Activated T-helper 1 cell treated with Interleukin-2 at 50 U/mL for 16 hours (primary cell): ENCODE measurements at places on chromosomes 11 and 22.

DNA sequence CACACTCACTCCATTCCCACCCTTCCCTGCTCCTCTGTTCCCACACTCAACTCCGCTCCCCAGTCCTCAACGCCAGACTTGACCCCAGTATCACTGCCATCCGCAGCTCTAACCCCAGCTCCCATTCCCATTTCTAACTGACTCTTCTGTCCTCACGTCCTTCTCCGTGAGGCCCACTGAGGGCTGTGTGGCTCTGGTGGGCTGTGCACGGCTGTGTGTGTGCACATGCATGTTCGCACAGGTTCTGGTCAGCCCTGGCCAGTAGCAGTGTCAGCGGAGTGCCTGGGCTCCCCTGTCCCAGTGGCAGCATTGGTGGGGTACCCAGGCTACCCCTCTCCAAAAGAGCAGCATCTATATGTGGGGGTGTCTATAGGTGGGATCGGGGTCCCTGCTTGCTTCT lies 5.0 kb downstream of the CAPN1 start:
- no peak for DNase-seq

DNA sequence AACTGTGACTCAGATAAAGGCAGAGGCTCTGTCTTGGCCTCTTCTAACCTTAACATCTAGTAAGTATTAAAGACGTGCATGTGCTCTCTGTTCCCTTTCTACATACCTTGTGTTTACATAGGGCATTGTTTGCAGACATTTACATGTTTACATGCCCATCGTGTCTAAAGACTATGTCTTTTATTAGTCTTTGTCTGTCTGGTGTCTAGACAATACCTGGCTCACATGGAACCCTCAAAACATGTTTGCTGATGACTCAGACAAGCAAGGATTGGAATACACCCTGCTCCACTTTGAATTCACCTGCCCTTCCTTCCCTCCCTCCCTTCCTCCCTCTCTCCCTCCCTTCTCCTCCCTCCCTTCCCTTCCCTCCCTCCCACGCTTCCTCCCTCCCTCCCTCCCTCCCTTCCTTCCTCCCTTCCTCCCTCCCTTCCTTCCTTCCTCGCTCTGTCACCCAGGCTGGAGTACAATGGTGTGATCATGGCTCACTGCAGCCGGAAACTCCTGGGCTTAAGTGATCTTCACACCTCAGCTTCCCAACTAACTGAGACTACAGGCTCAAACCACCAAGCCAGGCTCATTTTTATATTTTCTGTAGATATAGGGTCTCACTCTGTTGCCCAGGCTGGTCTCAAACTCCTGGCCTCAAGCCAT lies 23.7 kb upstream of the SORL1-AS1 start:
- DNase-seq, result no peak

DNA sequence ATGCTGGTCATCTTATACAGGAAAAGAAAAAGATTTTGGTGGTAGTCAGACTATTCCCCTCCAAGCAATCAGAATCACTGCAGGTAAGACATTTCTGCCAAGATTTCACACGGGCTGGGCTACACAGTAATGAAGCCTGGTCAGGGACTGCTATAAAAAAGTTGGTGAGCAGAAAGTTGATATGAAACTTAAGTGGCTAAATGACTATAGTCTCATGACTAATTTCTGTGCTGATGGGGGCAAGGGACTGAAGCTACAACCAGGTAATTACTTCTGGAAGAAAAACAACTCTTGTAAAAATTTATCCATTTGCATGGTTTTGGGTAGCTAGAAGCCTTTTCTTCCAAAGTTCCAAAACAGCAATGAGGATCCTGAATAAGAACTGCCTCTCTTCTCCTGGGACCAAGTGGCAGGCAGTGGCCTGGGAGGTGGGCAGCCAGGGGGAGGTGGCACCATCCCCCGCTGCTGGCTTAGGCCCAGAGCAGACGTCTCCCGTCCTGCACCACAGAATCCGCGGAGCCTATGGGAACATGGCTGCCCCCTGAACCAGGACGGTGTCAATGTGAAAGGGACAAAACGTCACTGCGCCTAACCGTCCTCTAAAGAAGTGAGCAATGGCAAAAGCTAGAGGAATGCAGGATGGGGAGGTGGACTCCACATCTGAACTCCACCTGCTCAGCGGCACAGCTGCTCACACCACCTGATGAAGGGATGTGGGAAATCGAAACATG lies 122.6 kb upstream of the LMO1 start:
- DNase-seq, result no peak

DNA sequence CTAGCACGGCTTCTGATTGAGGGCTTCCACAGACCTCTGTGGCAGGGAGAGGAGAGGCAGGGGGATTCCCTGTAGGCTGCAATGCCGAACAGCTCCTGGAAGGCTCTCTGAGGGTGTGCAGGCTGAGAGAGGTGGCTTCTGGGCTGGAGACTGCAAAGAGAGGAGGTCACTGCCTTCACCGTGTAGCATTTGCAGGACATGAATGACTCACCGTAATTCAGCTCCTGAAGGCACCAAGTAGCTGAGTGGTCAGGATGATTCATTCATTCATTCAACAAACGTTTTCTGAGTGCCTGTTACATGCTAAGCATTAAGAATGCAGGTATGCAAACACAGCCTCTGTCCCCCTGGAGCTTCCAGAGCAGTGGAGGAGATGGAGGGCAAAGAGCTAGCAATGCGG lies 18.0 kb upstream of the EIF3D start:
- DNase-seq, result no peak

- no peak for DNase-seq
Measured at GRCh38 chr11:2796508-2797113, 89.0 kb downstream of the CDKN1C start.

DNA sequence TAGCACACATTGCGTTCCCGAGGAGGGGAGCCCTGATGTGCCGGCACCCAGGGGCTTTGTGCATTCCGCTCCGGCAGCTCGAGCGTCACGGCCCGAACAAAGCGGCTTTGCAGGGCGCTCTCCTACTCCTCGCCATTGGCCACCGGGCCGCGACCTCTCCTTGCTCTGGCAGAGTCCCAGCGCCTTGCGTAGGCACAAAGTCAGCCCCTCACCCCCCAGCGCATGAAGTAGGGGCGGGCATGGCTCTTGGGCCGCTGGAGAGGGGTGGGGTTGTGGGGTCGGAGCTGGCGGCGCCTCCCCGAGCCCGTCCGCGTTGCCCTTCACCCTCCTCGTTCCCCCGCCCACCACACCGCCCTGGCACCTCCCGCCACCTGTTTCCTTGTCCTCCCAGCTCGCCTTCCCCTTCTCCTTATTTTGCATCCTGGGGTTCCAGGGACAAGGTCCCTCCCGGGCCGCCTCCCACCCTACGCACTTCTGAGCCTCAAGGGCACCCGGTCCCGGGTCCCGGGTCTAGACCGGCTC lies 753 bp upstream of the PPARA start:
- DNase-seq, result peak; percentile 31

DNA sequence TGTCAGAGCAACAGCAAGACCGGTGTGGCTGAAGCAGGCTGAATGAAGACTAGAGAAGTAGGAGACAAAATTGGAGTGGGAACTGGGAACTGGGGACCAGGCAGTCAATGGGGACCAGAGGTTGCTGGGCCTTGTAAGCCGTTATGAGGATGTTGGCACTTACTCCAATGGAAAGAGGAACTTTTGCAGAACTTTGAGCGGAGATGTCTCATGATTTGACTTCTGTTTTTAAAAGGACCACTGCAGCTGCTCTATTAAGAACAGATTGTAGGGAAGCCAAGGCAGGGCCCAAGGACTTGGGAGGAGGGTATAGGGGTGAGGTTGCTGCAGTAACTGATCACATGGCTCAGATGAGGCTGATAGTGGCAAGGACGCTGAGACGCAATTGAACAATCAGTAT lies 34.2 kb downstream of the IL18 start:
- DNase-seq, result no peak

DNA sequence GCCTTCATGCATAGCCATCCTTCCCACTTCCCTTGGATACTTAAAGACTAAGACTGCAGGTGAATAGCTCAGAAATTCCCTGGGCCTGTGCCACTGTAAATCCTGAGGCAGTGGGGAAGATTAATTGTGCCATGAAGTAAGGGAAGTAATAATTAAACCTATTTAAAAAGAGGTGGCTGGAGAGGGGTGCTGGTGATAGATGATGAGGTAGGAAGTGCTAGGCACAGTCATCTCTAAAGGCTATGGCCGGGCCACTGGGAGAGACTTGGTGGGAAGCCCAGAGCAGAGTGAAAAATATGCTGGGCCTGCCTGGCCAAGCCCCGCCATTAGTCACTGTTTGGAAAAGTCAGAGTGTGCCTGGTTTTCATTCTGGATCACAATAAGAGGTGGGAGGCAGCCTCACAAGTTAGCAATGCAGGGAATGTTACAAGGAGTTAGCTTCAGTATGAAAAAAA lies 197.2 kb upstream of the PITPNB start:
- no peak for DNase-seq

- no peak for DNase-seq
Measured at GRCh38 chr11:69392104-69392653, 89.3 kb upstream of the LINC01488 start.

DNA sequence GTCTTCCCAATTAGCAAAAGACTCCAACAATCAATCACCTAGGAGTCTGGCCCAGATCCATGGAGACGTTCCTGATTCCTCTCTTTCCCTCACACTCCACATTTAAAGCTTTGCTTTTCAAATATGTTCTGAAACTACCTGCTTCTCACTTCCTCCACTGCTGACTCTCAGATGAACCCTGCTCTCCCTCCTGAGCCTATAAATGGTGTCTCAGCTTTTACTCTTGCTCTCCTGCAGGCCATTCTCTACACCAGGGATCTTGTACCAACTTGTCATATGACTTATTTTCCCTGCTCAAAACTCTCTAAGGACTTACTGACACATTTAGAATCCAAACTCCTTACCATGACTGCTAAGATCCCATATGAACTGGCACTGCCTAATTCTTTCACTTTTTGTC lies 138.4 kb upstream of the DDI1 start:
- no peak for DNase-seq

DNA sequence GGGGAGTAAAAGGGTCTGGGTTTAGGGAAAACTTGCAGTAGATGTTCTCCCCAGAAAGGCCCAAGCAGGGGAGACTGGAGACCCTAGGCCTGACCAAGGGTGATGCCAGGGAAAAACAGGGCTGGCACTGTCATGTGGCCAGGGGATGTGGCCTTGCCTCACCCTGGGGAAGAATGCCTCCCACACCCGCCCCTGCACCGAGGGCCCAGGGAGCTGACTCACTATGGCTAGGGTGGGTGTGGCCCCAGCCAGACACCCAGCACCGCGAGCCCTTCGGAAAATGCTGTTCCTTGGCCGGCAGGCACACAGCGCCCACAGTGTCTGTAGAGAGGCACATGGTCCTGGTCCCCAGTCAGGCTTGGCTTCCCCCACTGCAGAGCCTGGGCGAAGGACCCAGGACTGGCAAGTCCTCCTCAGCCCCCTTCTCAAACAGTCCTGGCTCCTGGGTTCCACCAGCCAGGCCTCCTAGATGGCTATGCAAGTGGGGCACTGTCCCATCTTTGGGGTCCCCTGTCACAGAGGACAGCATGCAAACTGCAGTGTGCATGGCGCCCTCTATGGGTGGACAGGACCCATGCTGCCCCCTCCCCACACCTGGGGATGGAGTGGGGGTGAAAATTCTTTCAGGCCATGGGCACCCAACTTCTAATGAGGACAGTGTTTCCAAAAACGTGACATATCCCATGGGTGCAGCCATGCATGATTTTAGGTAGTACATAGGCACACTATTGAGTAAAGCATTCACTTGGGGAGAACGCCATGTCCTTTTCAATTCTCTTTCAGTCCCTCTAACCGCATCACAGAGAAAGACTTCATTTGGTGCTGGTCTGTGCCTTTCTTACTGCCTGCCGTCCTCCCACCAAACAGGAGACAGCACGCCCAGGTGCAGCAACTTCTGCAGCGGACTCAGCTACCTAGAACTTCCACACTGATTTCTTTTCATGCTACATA lies 15.2 kb downstream of the TMPRSS5 start:
- DNase-seq, result no peak

GRCh38 chr11:2767801-2768200 lies 68.0 kb upstream of the KCNQ1OT1 start:
- DNase-seq, result no peak

DNA sequence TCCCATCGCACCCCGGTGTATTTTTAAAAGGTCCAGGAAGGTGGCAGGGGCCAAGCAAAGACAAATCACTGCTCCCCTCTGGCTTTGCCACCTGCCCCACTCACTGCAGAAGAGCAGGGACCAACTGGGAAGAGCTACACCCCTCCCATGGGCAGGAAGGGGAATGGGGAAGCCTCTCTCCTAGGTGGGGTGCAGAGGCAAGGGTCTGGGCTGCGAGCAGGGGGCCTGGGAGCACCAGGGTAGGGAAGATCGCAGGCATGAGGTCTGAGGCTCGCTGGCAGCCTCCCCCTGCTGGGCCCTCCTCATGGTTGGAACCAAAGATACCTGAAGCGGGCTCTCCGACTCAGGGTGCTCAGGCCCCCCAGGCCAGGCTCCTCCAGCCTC lies 36.8 kb downstream of the PISD start:
- no peak for DNase-seq

DNA sequence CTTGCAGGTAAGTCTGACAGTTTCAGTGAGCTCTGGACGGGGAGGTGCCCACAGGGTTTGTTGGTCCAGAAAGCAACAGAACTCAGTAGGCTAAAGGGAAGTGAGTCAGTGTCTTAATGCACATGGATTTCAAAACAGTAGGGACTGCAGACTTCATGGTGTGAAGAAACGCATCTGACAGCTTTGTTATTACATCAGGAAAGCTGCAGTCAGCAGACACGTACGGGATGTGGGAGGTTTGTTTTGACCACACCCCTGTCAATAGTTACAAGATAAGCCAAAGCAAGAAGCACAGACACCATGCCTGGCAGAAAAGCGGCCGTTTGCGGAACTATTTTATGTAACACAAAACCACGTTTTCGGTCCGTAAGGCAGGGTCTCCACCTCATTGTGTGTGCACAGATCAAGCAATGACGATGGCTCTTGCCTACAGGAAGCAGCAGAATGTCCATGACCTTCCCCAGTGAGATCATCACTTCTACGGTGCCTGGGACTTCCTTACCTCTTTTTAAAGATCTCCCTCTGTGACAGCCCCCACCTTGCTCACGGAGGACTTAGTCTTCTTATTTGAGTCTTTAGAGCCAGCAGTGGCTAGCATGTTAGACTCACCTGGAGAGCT lies 58.2 kb upstream of the FTH1 start:
- DNase-seq, result peak; percentile 61

- DNase-seq, result no peak
Measured at GRCh38 chr22:47995264-47995627, 1232.8 kb downstream of the TBC1D22A start.

- DNase-seq, result no peak
Measured at GRCh38 chr11:70507466-70508230, 109.3 kb downstream of the CTTN start.

DNA sequence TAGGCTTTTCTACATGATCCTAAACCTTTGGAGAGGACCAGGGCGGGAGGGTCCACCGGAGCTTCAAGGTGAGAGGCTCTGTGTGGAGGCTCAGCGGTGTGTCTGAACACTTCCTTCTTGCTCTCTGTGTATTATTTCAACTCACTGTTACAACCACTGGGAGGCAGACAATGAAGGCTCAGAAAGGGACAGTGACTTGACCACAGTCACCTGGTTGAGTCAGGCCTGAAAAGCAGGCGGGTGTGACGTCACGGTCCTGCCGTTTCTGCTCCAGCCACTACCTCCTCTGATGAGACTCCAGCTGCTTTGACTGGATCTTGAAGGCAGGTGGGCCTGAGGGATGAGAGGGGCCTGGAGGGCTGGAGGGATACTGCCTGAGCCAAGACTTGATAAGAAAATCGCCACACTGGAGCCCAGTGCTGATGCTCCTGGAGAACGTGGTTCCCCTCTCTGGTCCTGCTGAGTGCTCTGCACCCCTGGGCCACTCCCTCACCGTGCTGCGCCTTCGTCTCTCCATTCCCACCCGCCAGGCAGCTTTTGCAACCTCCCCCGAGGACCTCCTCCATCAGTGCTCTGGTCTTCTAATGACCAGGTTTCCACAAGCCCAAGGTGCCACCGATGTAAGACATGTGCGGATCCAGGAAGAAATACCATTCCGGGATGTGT lies 27.9 kb downstream of the KCNC1 start:
- DNase-seq, result no peak
